ENCODE measurements at places on chromosomes 12 and 14. TPM values are rescaled to one million over a fixed set of nuclear protein-coding genes. Genes with fewer than 3 reads are reported as not detected.
A peak's percentile ranks its signal among the peaks of the same experiment; 100 is the strongest.

GRCh38 chr14:74985028-74985310 is 17.8 kb upstream of the EIF2B2 start:
- H3K27me3 ChIP-seq = no peaks in the 10 kb centered on the region
- no peak overlapping the region for H3K27ac ChIP-seq
- H3K4me3 ChIP-seq = no peak overlapping the region
- no peaks in the 10 kb centered on the region for H3K36me3 ChIP-seq
- H3K4me1 ChIP-seq = no peaks in the 10 kb centered on the region

The HAL gene
- total RNA-seq = 0.25 TPM

DNA sequence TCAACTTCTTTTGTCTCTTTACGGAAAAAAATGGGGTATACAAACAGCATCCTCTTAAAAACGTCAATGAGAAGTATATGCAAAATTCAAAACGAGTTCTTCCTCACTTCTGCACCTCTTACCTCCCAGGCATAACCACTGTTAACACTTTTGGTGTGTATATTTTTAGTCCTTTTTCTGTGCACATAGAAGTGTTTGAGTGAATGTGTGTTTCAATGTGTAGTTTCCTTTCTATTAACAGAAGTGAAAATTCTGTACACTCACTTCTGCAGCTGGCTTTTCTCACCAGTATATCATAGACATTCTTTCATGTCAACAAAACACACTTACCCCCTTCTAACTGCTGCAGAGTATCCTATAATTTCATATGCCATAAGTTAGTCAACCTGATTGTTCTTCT is 5.4 kb downstream of the UBR7 start:
- H3K4me1 ChIP-seq = peaks cover 7% of the 10 kb centered on the region
- H3K36me3 ChIP-seq = peaks cover 32% of the 10 kb centered on the region
- DNase-seq = no peak

DNA sequence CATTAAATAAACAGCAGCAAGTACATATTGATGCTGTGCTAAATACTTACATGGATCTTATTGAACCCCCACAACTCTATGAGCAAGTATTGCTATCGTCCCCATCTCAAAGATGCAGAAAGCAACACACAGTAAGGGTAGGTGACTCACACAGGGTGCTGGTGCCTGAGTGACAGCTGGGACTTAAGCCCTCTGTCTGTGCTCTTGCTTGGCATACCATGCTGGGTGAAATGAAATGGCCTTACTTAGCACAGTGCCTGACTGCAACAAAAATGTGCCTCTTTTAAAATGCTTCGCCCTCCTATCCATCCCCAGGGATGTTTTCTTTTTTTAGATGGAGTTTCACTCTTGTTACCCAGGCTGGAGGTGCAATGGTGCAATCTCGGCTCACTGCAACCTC is 788 bp downstream of the TEX52 start:
- no peak for DNase-seq
- H3K4me1 ChIP-seq = peaks cover 2% of the 10 kb centered on the region
- H3K4me3 ChIP-seq = no peak overlapping the region

DNA sequence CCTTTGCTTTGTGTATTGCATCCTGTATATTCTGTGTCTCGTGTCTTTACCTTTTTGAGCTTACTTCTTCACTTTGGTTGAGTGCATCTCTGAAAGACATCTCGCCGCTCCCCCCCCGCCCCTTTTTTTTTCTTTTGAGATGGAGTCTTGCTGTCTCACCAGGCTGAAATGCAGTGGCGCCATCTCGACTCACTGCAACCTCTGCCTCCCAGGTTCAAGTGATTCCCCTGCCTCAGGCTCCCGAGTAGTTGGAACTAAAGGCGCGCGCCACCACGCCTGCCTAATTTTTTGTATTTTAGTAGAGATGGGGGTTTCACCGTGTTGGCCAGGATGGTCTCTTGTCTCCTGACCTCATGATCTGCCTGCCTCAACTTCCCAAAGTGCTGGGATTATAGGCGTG is 49.9 kb downstream of the DIP2B start:
- H3K27me3 ChIP-seq = no peaks in the 10 kb centered on the region
- no peak overlapping the region for H3K4me3 ChIP-seq
- DNase-seq = no peak
- H3K27ac ChIP-seq = no peak overlapping the region
- peaks cover 18% of the 10 kb centered on the region for H3K4me1 ChIP-seq

The RGS6 gene
- not detected for total RNA-seq

The RDH5 gene
- total RNA-seq = 8.8 TPM

DNA sequence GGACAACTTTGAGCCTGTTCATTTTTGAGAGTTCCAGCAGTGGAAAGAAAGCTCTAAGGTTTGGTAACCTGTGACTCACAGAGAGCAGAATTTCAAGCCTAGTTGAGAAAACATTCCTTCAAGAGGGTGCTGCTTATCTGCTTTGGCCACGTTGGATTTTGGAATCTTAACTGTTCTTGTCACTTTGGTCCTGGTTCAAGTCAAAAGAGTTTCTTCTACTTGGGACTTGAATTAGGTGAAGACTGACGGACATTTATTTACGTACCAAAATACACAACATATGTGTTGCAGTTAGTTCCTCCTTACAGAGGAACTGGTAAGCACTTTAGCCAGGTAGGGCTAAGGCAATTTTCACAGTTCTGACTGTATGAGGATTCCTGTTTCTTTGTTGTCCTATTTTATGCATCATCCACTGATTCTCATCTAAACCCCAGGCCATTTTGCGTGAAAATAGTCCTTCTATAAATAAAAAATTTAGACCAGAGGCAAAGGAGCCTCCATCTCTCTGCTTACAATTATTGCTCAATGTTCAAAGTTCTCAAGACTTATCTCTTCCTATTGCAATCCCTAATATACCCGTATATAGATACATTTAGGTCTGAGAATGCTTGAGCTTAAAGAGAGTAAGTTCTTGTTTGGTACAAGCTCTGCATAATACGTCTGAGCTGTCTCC is 580.9 kb downstream of the DIO2 start:
- no peaks in the 10 kb centered on the region for H3K27me3 ChIP-seq
- no peak for DNase-seq
- H3K4me1 ChIP-seq = no peaks in the 10 kb centered on the region

DNA sequence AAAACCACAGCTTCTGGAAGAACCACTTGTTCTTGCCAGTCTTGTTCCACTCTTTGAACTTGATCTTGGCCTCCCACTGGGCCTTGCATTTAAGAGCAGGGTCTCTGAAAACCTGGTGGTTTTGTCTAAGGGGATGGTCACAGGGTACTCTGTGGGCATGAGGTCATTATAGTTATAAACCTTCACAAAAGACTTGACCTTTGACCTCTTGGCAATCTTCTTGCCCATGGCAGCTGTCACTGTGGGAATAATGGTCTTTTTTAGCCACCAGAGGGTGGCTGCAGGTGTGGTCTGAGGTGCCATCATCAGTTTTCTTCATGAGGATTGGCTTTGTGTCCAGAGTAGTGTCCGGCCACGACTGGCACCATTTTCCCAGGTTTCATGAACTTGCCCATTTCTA is 9.1 kb downstream of the ATP6V0A2 start:
- H3K27me3 ChIP-seq = no peaks in the 10 kb centered on the region
- H3K4me3 ChIP-seq = no peak overlapping the region
- H3K27ac ChIP-seq = no peak overlapping the region
- DNase-seq = no peak
- peaks cover 58% of the 10 kb centered on the region for H3K36me3 ChIP-seq

DNA sequence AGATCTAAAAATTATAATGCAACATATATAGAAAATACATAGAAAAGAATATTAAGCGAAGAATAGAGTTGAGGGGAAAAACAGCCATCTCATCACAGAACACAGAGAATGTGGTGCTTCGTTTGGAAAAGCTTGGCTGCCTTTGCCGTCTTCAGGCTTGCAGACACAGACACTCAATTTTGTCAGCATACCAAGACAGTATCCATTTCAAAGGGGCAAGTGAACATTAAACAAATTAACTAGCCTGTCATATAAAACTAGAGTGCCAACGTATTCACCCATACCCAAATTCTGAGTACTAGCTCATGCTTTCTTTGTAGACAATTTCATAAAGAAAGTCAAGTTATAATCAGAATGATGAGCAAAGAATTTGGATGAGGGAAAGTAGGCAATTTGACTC is 40.5 kb downstream of the DMAC2L start:
- no peak overlapping the region for H3K4me3 ChIP-seq
- H3K4me1 ChIP-seq = no peaks in the 10 kb centered on the region

DNA sequence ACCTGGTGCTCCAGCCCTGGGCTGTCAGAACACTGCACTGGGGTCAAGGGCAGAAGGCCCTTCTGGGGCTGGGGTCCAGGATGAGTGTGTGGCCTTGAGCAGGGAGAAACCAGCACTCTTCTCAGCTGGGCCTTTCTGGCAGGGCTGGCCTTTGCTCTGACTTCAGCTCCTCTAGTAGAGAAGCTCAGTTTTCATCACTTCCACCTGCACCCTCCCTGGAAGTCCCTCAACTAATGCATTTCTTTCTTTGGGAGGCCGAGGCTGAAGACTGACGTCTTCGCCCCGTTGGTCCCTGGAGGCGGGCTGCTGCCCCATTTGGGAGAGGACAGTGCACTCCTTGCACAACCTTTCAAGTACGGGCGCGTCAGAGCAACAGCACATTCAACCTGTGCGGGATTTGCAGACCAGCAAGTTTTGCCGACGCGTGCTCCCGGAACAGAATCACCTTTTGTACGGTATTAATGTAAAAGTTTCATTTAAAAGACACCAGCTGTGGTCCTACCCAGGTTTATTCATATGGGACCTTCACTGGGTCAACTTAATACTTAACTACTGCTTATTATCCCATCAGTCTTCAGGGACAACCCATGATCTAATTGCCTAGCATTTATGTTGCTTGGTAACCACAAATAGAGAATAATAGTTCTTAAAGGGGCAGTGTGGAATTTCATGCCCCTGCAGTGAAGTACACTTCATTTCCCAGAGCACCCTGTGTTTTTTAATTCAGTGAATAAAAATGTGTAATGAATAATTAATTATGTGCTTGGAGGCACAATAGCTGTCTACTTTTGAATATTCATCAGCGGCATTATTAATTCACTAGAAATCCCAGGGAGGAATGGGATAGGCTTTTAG is 134.8 kb upstream of the VRK1 start:
- no peak overlapping the region for H3K27ac ChIP-seq
- DNase-seq = no peak
- H3K36me3 ChIP-seq = no peaks in the 10 kb centered on the region
- no peak overlapping the region for H3K4me3 ChIP-seq
- H3K4me1 ChIP-seq = no peaks in the 10 kb centered on the region
- H3K27me3 ChIP-seq = peaks cover 31% of the 10 kb centered on the region

The TMEM233 gene
- not detected for total RNA-seq

DNA sequence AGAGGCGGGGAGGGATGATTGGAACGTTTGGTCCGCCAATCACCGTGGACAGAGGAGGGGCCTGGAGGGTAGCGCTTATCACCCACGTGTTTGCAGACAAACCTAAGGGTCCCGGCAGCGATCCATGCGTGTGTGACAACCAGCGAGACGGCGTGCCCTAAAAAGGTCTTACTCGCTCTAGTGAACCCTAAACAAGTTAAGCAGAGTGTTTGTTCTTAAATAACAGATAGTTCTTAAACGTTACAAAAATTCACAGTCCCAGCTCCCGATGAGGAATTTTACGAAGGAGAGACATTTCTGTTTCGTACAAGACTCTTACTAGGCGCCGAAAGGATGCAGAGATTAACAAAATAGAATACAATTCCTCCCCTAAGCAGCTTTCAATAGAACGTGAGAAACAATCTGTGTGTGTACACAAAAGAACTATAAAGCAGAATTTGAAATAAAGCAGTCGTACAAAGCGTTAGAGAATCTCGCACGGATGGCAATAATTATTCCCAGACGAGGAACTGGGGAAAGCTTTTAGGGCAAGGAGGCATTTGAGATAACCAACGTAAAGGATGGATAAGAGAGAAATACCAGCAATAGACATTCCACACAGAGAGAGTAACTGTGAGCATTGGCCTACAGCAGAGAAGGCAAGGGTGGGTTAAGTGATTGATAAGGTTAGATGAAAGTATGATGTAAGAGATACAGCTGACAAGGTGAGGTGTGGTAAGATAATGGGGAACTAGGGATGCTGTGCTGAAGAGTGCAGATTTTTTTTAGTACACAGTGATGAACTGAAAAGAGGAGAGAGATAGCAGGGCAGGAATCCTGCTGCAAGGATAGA is 831 bp upstream of the RPS6KA5 start:
- H3K27me3 ChIP-seq = no peaks in the 10 kb centered on the region
- H3K4me3 ChIP-seq = peak overlapping the region; percentile 53
- H3K36me3 ChIP-seq = no peaks in the 10 kb centered on the region
- H3K27ac ChIP-seq = peak overlapping the region; percentile 70

GRCh38 chr12:45381351-45381750 is 165.5 kb downstream of the ANO6 start:
- no peak for DNase-seq
- H3K36me3 ChIP-seq = peaks cover 52% of the 10 kb centered on the region

DNA sequence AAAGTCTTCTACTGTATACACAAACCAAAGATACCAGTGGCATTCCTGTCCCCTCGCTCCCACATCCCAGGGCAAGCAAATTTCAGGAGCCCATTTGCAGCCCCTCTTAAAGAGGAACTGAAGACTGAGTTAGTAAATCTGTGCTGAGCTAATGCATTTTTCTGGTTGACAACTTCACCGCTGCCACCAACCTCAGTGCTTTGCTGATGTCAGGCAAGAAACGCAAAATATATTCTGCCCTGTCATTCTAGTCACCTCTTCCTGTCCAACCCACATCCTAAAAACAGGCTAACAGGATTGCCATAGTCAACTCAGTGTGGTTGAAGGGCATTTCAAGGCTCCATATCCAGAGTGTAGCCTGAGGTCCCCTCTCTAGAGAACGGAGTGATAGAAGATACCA is 59.4 kb upstream of the FICD start:
- DNase-seq = no peak
- H3K27me3 ChIP-seq = peaks cover 7% of the 10 kb centered on the region
- no peaks in the 10 kb centered on the region for H3K36me3 ChIP-seq
- no peak overlapping the region for H3K27ac ChIP-seq
- H3K4me3 ChIP-seq = no peak overlapping the region

GRCh38 chr14:53064475-53064874 is 88.6 kb downstream of the DDHD1 start:
- no peaks in the 10 kb centered on the region for H3K4me1 ChIP-seq
- no peak overlapping the region for H3K27ac ChIP-seq
- no peak overlapping the region for H3K4me3 ChIP-seq
- no peak for DNase-seq

DNA sequence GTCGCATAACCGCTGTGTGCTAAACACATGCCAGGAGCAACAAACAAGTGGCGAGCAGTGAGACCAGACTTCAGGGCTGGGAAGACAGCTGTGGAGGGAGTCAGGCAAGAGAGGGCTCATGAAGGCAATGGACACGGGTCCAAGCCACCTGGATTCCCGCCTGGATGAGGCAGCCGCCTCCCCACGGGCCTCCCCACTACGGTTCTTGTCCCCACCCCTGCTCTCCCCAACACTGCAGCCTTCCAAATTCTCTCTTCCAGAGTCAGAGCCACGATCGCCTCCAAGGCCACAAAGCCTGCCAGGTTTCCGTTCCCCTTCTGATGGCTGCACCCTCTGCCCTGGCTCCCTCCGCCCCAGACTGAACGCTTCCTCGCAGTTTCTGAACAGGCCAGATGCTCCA is 36.1 kb upstream of the PIWIL1 start:
- H3K4me3 ChIP-seq = no peak overlapping the region
- no peaks in the 10 kb centered on the region for H3K27me3 ChIP-seq
- no peak for DNase-seq
- no peak overlapping the region for H3K27ac ChIP-seq
- H3K36me3 ChIP-seq = no peaks in the 10 kb centered on the region
